ENCODE measurements at places on chromosomes 1 and 21. TPM values are rescaled to one million over a fixed set of nuclear protein-coding genes. Genes with fewer than 3 reads are reported as not detected.

Gene HIVEP3
- 4.7 TPM for polyA plus RNA-seq

Gene SMIM11
- polyA plus RNA-seq, result 10.0 TPM

Gene TRIM46
- polyA plus RNA-seq, result 0.73 TPM

Gene DCST1
- polyA plus RNA-seq, result not detected

Gene PRAMEF9
- not detected for polyA plus RNA-seq

Gene TMEM9
- polyA plus RNA-seq, result 126 TPM

Gene DNASE2B
- not detected for polyA plus RNA-seq

Gene TEKT2
- polyA plus RNA-seq, result not detected

All from Purkinje cell (primary cell).